ENCODE measurements at places on chromosomes 6 and 20.

DNA sequence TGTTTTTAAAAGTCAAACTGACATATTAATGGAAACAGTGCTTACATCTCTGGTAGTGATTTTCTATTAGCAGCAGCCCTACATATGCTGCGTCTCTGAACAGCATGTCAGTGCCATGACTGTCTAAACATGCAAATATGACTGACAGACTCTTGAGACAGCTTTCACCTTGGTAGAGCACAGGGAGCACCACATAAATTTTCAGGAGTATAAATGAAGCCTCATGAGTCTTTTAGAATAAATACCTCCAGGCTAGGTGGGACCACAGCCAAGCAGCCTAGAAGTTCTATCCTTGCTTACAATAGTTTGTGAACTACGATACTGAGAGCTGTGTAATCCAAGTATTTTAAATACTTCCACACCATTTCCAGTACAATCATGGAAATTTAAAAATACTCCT lies 410.7 kb upstream of the RUNX2 start:
- DNase-seq: no peak

GRCh38 chr6:43698584-43699349 lies 11.2 kb upstream of the MRPS18A start:
- no peak for DNase-seq

- no peak for DNase-seq
Observed at GRCh38 chr20:32206760-32207625, 550 bp downstream of the PLAGL2 start.

DNA sequence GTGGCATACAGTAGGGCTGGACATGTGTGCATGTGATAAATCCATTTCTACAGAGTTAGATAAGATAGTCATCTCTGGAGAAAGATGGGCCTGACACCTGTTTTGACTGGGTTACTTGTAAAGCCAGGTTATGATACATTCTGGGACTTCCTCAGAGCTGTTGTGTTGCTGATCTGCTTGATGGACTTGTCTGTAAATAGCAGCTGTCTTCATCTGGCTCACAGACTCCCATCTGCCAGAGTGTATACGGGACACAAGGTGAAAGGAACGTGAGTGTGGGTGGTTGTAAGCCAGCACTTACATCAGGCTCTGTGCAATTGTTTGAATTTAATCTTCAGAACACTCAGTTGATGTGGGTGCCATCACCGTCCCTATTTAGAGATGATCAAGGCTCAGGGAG lies 49.8 kb downstream of the ZDHHC14 start:
- peak; percentile 30 for DNase-seq

GRCh38 chr20:36614781-36615557 lies 9.4 kb downstream of the RAB5IF start:
- DNase-seq: no peak

- no peak for DNase-seq
Observed at GRCh38 chr20:52364405-52364804, 172.8 kb upstream of the ZFP64 start.

- peak; percentile 12 for DNase-seq
Observed at GRCh38 chr6:135651964-135652755, 154.6 kb upstream of the AHI1 start.

GRCh38 chr20:16821211-16822089 lies 73.3 kb downstream of the OTOR start:
- peak; percentile 35 for DNase-seq

DNA sequence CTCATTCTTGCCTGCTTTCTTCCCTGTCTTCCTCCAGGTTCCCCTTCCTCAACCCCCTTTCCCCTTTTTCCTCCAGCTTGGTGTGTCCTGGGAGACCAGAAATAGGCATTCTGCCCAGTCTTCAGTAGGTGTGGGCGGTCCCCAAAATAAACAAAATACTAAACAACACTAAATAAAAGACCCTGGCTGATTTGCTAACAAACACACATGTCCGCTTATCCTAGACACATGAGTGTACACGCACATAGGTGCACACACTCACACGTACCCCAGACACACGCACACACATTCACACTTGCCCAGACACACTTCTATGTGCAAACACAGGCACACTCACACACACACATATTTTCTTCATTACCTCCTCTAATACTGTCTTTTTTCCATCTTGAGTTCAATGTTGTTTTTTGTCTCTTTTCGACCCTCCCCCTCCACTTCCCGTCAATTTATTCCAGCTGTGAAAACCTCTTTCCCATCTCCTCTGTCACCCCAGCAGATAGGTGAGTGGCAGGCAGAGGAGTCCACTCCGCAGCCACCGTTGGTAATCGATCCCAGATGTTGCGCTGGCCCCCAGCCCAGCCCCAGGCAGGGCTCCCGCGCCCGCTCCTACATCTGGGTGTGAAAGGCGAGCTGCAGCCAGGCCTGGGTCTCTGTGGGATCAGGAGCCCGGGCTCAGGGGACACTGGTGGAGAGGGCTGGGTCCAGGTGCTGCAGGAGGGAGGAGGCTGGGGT lies 56.9 kb upstream of the FOXP4 start:
- no peak for DNase-seq

DNA sequence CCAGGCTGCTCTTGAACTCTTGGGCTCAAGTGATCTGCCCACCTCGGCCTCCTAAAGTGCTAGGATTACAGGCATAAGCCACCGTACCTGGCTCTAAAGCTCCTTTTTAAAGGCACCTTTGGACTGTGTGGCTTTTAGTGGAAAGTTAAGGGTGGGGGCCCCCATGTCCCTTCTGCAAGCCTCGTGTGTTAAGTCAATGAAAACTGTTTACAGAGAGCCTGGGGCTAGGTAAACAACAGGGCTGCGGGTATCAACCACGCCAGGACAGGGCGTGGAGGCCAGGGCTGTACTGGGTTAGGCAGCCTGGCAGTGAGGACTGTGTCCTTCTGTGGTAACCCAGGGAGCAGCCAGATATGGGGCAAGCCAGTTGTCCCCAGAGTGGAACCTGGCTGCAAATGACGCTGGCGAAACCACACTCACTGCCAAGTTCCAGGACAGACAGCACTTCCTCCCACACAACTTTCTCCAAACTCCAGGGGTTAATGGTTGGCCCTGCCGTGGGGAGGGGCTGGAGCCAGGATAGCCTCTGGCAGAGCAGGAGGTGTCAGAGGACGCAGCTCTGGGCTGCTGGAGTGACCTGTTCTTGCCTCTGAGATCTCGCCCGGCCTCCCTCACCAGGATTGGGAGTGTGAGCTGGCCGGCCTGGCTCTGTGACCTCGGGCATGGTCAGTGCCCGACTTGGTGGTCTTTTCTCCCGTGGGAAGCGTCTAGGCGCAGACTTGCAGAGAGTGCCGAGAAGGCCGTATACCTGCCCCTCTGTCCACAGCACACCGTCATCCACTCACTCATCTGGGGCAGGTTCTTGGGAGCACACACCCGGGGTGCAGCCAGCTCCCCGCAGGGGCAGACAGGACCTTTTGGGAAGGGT lies 3.2 kb downstream of the SLC17A9 start:
- no peak for DNase-seq

DNA sequence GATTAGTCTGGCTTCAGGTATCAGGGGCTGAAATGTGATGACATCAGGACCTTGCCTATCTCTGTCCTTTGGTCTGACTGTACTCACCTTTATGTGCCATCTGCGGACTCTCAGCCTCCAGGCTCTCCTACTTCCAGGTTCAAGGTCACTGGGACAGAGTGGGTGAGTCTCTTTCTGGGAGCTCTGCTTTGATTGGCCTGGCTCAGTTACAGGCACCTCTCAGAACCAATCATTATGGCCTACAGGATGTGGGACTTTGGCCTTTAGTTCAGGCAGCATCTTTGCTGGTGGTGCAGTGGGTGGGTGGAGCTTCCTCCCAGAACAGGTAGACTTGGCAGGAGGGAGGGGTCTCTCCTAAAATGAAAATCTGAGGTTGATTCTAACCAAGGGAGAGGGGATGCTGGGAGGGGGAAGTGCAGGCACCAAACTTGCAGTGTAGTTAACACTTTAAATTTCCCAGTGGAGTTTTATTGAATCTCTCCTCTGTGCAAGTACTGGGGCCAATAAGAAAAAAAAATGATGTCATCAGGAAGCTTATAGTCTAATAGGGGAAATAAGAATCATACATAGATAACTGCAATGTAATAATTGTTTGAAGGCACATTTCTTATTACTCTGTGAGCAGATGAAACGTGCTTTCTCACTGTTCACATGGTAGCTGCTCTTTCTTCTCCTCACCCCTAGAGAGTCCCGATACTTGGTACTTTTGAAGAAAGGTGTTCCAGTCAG lies 53.4 kb downstream of the SLC24A3 start:
- DNase-seq: peak; percentile 27

DNA sequence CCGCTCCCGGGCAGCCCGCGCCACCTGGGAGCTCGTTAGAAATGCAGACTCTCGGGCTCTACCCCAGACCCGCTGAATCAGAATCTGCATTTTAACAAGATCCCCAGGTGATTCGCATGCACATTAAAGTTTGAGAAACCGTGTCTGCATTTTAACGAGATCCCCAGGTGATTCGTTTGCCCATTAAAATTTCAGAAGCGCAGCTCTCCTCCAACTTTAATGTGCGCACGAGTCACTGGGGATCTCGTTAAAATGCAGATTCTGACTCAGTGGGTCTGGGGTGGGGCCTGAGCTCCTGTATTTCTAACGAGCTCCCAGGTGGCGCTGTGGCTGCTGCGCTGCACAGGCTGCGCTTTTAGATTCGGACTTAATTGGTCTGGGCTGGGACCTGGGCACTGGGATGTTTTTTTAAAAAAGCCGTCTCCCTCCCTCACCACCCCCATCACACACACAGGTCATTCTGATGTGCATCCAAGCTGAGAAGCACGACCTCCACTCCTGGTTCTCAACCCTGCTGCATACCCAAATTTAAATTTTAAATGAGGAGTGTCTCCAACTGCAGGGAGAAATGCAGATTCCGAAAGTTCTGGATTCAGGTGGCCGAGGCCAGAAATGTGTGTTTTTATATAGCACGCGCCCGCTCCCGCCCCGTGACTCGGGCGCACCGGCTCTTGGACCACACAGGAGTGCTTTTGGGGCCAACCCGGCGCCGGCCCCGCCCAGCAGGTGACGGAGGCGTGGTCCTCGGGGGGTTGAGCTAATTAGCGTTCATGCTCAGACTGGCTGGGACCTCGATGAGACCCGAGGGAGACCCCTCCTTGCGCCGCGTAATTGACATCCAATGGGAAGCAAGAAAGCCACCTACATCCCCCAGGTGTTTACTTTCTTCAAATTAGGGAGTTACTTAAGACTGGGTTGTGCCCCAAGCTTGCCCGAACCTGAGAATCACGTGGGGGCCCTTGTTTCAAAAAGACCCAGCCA lies 85.8 kb downstream of the ZFP64 start:
- no peak for DNase-seq
